ENCODE measurements at places on chromosomes 16 and 17. TPM values are rescaled to one million over a fixed set of nuclear protein-coding genes. Genes with fewer than 3 reads are reported as not detected.

DNA sequence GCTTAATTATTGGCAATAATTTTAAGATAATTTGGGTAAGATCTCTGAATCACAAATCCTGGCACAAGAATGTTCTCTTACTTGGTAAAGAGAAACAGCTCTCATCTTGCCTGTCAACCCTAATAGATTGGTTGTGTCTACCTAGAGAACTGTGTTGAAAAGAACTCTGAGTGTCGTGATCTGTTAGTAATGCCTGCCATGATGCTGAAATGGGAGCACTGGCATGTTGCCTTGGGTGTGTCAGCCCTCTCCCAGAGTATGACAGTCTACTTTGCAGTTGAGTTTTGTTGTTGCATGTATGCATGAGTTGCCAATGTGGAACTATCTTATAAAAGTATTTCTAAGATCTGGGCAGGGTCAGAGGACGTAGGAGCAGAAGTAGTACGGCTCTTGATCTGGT, 221.4 kb downstream of the MAF start:
- no peak for DNase-seq

DNA sequence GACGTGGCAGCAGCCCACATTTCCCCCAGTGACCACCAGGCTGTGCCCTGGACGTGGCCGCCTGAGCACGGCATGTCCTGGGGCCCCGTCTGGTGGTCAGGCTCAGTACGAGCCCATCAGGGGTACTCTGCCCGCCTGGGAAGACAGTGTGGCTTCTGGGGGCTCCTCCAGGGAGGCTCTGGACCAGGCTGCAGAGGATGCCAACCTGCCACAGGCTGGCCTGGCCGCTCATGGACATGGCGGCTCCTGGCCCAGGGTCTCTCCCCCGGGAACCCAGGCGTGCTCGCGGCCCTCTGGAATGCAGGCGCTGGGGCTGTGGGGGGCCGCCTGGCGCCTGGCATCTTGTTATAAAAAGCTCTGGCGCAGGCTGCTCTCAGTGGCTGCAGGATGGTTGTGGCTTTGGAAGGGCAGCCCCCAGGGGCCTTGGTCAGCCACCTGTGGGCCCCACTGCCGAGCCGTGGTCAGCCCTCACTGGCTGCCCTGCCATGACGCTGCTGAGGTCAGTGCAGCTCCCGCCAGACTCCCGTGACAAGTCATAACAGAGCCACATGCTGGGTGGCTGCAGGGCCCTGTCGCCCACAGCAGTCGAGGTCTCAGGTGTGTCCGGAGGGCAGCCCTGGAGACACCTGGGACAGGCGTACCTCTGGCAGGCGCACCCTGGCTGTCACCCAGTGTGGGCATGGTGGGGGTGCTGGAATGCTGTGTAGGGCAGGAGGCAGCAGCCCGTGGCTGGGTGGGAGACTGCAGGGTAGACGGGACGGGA, 15.0 kb downstream of the CENPX start:
- DNase-seq = no peak

The PTX4 gene
- total RNA-seq = 0.35 TPM

DNA sequence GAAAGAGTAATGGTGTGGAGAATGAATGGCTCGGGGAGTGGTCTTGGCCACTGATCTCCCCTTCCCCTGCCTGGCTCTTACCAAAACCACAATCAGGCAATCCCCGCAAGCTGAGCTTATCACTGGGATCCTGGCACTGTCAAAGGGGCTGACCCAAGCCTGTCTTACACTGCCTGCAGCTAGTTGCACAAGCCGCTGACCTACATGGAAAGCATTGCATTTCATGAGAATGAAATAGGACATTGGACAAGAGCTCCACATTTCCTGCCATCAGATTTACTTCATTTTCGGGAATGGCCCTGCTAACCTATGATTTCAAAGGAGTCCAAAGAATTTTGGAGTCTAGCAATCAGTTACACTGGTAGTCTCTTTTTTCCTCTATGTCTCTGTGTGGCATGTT, 146.4 kb downstream of the PCTP start:
- no peak for DNase-seq

- no peak for DNase-seq
Observed at GRCh38 chr16:57822856-57823255, 20.6 kb upstream of the KIFC3 start.

DNA sequence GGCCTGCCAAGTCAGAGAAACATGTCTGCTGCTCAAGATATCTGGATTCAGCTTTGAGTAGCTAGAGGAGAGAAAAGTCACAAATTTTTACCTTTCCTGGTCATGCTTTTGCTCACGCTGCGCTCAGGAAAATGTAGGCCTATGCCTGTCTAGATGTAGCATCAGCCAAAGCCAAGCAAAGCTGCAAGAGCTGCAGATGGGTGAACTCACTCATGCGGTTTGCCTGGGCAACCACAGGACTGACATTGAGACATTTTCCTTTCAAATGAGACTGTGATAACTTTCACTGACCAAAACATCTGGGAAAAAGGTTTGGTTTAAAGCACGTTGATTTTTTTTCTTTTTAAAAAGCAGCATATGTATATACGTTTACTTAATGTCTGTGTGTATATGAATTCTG, 34.0 kb upstream of the NAGLU start:
- DNase-seq = no peak

The MRPL58 gene
- 26.4 TPM for total RNA-seq

DNA sequence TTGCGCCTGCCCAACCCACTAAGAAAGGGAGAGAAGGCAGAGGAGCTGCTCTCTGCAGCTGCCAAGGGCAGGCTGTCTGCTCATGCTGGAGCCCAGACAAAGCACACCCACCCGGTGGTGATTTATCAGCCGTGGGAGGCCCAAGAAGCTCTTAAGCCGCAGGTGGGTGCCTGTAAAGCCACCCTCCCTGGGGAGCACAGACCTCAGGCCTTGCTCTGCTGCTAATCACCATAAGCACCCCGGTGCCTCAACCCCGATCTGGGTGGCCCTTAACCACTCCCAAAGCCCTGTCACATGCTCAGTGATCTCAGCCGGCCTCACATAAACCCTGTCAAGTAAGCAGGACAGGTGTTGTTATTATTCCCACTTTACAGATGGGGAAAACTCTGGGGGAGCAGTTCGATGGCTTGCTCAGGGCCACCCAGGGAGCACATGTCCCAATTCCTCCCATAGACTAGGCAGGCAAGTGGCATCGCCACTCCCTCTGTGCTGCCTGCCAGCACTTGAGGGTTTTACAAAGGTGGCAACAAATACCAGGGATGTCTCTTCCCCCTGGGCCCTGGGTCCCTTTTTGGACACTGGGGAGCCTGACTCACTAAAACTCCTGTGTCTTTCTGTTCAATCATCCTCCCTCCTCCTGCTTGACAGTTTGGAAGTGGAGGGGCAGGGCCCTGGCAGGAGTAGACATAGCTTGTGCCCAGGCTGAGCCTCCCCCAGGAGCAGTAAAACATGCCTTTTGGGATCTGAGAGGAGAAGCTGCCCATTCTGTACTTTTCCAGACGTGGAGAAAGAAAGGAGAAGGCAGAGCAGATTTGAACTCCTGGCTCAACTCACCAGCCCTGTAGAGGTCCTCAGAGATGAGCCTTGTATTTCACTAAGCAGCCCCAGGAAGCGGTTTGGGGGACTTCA, 299.3 kb downstream of the SOX9 start:
- no peak for DNase-seq

DNA sequence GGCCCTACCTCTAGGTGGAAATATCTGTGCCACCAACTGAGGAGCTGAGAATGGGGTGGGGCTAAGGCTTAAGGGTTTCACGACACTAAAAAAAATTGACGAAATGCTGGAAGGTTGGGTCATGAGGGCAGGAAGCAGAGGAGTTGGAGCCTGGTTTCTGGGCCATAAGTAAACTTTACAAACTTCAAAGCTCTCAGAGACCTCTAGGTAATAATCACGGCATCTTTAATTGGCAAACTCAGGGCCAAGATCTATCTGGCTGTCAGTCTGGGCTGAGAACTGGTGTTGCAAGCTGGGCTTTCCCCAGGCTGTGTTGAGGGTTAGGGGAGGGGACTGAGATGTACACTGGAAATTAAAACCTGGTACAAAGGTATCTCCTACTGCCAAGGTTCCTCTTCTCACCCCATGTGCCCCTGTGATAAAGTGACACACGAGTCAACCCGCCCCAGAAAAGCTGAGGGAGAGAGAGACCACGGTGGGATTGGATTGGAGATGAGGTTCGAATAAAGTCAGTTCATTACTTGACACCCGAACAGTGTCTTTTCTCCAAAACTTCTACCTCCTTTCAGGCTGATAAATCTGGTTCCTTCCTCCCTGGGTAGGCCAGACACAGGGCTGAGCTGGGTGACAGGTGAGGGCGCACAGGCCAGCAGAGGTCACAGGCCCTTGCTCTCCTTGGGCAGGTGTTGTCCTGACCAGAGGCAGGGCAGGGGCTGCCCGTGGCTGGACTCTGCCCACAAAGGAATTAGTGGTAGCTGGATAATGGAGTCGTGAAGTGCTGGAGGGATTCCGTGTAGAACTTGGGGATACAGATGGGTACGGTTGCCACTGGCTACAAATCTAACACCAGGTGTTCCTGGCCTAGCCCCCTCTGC, 4.0 kb upstream of the ZNF768 start:
- DNase-seq = no peak

The TEX14 gene
- total RNA-seq = 0.10 TPM

- DNase-seq = no peak
Observed at GRCh38 chr17:38507436-38507835, 79.2 kb downstream of the ARHGAP23 start.

The SEC14L1 gene
- total RNA-seq = 192 TPM

The C16orf46 gene
- total RNA-seq = 0.19 TPM

GRCh38 chr17:30235386-30236296, at the start of gene SLC6A4:
TSS of gene SLC6A4 (minus strand) at chr17:30235697. CDS start at chr17:30221958, 13,739 bp downstream.
- no peak for DNase-seq

DNA sequence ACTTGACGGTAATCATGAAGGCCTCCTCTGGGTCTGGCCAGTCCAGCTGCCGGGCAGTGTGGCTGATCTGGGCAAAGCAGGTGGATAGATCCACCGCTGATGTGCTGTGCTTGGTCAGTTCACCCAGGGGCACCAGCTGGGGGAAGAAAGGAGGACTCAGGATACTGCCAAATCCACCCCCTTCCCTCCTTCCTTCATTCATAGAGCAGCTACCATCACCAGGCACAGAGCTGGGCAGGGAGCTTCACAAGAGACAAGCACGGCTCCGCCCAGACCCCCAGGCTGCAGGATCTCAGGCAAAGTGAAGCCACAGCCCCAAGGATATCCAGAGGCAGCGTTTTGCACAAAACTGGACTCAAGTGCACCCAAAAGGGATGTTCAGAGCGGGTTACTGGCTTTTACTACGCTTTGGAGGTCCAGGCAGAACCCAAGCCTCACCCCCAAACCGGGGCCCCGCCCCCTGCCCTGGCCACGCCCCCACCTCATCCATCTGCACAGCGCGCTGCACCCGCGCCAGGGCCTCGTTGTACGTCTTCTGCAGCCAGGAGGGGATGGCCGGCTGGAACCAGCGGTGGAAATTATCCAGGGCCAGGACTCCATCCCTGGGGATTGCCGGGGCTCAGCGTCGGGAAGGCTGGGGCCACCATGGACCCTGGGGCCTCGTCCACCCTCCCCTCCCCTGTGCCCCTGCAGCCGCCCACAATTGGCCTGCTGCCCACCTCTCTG, 9.1 kb downstream of the UNC13D start:
- DNase-seq = no peak

DNA sequence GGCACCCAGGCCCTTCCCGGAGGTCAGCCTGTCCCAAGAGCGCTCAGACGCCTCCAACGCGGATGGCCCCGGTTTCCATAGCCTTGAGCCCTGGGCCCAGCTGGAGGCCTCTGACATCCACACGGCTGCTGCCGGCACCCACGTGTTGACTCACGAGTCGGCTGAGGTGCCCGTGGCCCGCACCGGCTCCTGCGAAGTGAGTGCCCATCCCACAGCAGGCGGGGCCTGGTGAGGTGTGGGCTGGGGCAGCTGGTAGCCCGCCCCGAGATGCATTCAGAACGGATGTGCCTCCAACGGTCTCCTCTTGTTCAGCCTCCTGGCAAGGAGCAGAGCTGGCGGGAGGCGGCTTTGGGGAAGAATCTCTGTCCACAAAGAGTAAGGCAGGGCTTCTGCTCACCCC, 2.7 kb downstream of the WDR90 start:
- DNase-seq = no peak

GRCh38 chr16:80006241-80007215, 406.0 kb upstream of the MAF start:
- no peak for DNase-seq

The ARHGAP44 gene
- 4.1 TPM for total RNA-seq

The LRRC46 gene
- total RNA-seq = not detected

DNA sequence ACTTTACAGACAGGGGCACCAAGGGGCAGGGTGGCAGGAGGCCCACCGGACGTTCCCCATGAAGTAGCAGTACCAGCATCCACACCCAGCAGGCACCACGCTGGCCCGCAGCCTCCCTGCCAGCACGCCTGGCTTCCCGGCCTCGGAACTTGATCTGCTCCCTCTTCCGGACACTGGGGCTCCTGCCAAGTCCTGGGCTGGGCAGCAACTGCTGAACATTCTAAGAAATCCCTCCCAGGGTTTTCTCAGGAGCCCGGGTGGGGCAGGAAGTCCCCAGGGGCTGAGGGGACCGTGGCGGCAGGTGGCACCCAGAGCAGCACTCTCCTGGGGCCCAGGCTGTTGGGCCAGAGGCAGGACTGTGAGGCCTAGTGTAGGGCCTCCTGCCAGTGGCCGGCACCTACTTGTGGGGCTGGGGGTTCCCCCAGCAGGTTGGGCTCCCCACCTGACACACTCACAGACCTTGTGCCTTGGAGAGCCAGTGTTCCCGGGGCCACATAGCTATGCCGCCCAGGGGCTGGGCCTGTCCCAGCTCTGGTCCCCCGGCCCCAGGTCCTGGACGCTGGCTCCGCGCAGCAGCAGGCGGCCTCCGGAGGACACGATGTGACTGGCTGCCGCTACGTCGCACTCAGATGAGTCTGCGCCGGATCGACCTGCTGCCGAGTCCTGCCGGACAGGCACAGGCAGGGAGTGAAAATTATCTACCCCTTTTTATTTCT, 86.2 kb upstream of the CBX4 start:
- DNase-seq = no peak

All from mesenteric fat pad (tissue), 1 donor.